ENCODE measurements at places on chromosomes 12 and 14.

DNA sequence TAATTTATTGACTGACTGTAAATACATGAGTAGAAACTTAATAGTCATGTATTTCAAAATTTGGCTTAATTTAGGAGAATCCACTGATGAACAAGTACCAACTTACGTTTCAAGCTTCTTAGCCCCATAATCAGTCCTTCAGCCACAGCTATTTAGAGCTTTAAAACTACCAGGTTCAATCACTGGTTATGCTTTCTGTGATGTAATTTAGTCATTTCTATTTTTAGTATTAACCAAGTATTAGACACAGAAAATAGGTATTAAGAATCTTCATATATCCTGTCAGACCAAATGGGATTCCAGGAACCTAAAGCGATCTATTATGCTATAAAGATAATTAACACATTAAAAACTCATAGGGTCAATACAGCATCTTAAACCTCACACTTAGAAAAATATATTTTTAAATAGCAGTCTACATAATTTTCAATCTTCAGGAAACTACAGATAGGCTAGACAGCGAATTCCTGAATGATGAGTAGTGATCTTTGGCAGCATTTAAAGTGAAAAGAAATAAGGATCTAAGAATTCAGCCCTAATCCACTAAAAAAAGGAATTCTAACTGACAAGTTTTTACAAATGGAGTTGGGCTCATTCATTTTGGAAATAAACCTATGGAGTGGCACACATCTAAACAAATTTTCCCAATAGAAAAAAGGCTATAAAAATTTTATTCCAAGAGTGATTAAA is 51.5 kb downstream of the ZC3H14 start:
- peak; percentile 80 for DNase-seq

DNA sequence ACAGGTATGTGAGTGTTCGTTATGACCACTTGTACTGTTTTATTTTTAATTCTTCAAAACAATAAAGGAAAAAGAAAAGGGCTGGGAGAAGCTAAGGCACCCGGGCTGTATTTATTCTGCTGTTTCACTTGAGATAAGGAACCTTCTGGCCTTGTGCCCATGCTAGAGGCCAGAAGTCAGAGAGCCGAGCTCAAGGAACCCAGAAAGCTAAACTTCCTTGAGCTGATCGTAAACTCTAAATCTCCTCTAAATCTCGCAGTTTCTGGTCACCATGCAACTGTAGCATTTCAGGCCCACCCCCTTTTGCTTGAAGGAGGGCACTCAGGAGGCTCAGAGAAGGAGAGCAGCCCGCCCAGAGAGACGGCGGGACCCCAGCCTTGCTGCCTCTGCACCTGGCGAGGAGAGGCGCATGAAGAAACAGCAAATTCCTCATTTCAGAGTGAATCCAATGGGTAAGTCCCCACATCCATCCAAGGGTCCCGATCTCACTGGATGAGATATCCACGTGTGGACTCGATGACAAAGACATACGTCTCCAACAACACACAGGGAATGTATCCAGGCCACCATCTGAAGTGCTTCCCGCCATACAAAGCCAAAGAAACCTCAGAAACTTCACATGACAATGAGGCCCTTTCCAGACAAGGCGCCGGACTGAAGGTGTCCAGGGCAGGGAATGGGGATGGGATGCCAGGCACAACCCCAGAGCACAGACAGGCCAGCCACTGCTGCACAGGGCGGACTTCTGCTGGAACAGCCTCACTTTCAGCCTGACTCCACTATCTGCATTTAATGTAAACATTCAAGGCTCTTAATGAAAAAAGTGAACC is 14.6 kb downstream of the CCDC88C start:
- no peak for DNase-seq

- DNase-seq, result no peak
Measured at GRCh38 chr12:64840119-64840518, 15.7 kb downstream of the TBC1D30 start.

GRCh38 chr12:70756118-70756517 is 118.9 kb upstream of the PTPRB start:
- peak; percentile 65 for DNase-seq

- DNase-seq, result peak; percentile 18
Measured at GRCh38 chr14:78848234-78848820, 678.2 kb downstream of the NRXN3 start.

DNA sequence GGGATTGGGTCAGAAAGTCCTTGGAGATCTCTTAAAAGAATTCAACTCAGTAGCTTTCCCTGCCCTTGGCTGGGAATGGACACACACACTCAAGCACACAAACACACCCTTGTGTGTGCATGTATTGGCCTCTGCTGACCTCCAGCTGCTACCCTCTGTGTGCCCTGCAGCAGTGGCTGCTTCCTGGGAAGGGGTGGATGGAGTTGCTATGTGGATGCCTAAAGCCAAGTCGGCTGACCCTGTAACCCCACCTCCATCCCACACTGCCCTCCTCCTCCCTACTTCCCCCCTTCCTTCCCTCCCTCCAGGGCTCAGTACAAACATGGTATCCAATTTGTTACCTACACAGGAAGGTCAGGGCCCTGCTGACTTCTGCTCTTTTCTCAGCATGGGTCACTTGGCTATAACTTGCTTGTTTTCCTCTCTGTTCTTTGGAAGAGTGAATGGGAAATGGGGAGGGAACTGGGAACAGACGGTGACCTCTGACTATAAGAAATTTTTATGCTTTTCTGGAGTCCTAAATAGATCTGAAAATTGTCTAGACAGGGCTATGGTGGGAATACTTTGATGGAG is 351.6 kb upstream of the TBX3 start:
- no peak for DNase-seq

DNA sequence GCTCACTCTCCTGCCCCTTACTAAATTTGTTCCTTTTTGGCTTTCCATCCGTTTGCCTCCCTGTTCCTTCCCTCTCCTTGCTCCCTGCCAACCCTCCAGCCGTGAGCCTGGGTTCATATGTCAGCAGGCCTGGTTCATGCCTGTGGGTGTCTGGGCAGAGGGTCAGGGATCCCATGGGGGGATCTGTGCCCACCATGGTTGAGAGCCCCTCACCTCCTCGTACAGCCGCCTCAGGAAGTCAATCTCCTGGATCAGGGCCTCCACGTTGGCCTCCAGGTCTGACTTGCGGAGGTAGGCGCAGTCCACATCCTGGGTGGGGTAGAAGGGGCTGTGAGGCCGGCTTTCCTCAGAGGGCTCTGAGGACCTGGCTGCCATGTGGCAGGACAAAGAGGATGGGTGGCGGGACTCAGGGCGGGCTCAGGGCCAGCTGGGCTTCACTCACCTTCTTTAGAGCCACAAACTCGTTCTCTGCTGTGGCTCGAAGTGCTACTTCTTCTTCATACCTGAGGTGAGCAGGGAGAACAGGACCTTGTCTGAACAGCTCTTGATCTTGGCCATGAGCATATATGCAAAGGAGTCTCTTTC is 3.6 kb downstream of the KRT83 start:
- no peak for DNase-seq

- no peak for DNase-seq
Measured at GRCh38 chr14:96148631-96149030, 56.0 kb upstream of the BDKRB2 start.

DNA sequence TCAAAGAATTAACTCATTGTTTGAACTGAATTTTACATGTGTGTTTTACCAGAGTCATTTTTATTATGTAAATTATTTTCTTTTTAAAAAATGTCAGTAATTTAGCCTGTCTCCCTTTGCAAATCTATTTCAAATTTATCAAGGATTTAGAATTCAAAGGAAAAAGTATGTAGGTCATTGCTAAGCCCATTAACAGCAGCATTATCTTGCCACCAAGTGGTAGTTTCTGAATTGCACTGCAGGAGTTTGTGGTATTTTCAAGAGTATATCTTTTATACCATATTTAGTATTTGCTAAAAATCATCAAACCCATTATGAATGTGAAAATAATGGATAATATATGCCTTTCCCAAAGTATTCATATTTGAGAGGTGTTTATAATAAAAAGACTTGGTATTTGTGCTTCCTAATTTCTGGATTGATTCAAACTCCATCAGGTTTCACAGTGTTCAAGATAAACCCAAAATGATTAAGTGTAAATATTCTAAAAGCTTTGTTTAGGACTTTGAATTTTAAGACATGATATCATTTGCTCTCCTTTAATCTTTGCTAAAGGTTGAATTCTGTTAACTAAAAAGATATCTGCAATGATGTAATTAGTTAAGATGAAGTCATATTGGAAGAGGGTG is 711.4 kb downstream of the FSCB start:
- DNase-seq, result no peak

GRCh38 chr12:96981911-96982310 is 74.9 kb downstream of the NEDD1 start:
- no peak for DNase-seq

DNA sequence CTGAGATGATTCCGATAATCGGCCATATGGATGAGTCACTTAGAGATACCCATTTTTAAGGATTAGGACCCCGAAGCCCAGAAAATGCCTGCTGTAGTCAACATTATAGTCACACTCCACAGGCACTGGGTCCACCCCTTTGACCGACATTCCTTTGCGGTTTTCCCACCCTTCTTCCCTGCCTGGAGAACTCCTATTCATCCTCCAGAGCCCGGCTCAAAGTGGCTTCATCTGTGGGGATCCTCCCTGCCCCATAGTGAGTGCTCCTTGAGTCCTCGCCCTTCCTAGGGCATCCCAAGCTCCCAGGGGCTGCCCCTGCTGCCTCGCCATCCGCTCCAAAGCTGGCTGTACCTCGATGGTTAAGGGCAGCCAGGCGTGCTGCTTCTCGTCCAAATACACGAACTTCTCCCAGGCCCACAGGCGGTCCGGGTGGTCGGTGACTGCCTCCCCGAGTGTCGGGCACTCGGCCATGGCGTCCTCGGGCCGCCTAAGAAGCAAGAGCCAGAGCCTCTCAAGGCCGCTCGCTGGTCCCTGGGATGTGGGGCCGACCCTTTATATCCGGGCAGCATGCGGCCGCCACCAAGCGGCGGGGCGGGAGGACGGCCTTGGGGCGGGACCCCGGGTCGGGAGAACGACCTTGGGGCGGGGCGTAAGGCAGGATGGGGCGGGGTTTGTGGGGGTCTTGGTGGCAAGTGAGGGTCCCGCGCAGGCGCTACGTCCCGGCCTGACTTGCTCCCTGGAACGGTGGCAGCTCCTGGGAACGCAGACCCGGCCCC is at the start of gene TCL1A:
TCL1A (minus strand) TSS at position 530 of the 776 bp plus-strand sequence; CDS start at position 471, 59 bp downstream.
- DNase-seq, result no peak

GRCh38 chr12:106415134-106415533 is 57.6 kb downstream of the POLR3B start:
- DNase-seq, result peak; percentile 81

DNA sequence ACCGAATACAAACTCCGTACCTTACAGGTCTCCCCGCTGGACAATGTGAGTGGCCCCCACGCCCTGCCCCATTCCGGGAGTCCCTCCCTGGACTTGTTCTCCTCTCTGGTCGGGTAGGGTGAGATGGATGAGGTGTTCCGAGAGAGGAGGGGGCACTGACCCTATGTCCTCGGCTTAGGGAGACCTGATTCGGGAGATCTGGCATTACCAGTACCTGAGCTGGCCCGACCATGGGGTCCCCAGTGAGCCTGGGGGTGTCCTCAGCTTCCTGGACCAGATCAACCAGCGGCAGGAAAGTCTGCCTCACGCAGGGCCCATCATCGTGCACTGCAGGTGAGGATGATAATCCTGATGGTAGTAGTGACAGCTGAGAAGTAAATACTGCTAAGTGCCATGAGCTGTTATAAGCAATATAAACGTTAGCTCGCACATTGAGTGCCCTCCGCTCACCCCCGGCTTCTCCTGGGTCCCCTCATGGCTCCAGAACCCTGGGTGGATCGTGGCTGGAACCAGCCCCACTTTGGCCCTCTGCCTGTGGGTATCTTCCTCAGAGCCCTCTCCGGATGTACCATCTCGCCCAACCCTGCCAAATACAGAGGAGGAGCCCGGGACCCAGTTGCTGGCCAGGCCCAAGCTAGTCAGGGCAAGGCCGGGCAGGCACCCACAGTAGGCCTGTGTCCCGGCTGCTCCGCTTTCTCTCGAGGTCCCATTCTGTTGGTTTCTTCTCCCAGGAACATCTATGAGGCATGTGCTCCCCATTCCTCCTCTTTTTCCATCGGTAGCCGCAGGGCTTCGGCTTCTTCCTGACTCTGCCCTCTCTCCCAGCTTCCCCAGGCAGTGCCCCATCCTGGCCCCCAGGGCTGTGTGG is 6.8 kb downstream of the PTPN6 start:
- no peak for DNase-seq

DNA sequence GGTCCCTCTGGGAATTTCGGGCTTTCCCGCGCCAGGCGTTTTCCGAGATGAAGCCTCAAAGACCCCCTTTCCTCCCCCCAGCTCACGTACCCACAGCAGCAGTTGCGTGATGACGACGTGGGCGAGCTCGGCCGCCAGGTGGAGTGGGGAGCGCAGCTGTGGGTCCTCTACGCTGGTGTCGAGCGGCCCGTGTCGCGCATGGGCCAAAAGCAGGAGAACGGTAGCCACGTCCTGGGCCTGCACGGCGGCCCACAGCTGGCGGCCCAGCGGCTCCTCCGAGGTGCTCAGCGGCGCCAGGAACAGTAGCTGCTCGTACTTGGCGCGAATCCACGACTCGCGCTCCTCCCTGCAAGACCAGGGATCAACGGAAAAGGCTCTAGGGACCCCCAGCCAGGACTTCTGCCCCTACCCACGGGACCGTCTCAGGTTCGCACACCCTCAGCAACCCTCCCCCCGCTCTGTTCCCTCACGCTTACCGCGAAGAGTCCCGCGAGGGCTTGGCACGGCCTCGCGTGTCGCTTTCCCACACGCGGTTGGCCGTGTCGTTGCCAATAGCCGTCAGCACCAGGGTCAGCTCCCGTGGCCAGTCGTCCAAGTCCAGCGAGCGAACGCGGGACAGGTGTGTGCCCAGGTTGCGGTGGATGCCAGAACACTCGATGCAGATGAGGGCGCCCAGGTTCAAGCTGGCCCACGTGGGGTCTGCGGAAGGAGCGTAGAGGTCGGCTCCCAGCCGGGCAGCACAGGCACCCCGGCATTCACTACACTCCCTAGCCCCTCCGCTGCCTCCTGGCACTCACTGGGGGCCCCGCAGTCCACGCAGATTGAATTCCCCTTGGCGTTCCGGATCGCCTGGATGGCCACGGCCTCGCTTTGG is 11.4 kb downstream of the AGAP2 start:
- no peak for DNase-seq

- no peak for DNase-seq
Measured at GRCh38 chr12:131166717-131167116, 213.0 kb downstream of the ADGRD1 start.

GRCh38 chr12:75553398-75553797 is 42.0 kb upstream of the KRR1 start:
- DNase-seq, result no peak

All from fibroblast of skin of abdomen (primary cell).